ENCODE measurements at places on chromosomes 2 and 18.

GRCh38 chr2:231928901-231929725 lies 2.9 kb upstream of the NPPC start:
- no peak for DNase-seq

DNA sequence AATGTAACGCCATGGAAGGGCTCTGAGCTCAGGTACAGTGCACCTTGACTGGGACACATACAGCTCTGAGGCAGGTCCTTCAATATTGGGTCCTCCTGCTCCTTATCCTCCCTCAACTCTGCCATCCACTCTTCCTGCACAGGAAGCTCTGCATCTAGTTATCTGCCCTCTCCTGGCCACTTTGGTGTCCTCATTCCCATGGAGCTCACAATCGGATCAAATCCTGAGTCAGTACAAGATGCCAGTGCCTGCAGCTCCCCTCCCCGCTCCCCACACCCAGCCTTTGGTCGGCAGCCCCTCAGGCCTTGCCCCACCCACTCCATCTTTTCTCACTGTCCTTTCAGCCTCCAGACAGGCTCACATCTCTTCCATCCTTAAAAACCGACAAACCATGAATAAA lies 58.0 kb downstream of the LRRFIP1 start:
- no peak for DNase-seq

GRCh38 chr18:59357928-59358327 lies 1.1 kb downstream of the LMAN1 start:
- no peak for DNase-seq

- no peak for DNase-seq
Measured at GRCh38 chr2:12498704-12499103, 218.0 kb upstream of the TRIB2 start.

DNA sequence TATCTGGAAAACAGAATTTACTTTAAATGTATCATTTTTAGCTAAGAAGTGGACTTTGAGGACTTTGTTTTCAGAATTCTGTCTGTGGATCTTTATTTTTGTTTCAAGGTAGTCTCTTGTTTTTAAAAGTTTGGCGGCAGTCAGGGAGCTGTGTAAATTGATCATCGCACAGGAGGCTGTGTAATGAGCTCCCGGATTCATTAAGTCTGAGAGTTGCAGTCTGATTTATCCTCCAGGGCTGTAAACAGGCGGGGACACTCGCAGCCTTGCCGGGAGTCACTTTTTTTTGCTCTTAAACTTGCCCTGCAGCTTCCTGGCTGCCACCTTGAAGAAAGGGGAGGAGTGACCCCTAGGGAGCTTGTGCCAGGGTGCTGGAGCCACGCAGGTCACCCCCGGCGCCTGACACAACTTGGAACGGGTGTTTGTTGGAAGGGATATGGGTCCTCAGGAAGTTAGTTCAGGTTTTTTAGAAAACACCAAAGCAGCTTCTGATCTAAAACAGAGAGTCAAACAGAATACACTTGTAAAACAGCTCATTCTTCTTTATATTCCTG lies 76.2 kb downstream of the DCDC2C start:
- no peak for DNase-seq

DNA sequence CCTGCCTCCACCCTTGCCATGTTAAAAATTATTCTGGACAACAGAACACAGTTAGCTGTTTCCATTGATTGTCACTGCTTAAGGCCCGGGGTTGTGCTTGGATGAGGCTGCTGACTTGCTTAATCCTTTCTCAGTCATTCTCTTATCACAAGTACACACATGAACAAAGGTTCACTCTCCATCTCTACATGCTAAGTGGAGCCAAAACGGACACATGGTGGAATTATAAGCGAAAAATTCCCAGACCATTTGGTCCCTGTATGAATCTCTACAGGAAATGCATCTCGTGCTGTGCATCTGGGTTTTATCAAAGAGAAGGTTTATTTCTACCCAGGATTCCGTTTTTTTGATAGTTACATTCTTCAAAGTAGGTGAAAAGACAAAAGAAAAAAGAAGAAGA lies 177.5 kb upstream of the ETAA1 start:
- DNase-seq = no peak

- no peak for DNase-seq
Measured at GRCh38 chr2:9738062-9738461, 105.2 kb upstream of the TAF1B start.

GRCh38 chr2:102342888-102343287 lies 12.7 kb upstream of the IL18R1 start:
- no peak for DNase-seq

GRCh38 chr2:240586919-240587800 lies 626 bp downstream of the CAPN10 start:
- DNase-seq = no peak

DNA sequence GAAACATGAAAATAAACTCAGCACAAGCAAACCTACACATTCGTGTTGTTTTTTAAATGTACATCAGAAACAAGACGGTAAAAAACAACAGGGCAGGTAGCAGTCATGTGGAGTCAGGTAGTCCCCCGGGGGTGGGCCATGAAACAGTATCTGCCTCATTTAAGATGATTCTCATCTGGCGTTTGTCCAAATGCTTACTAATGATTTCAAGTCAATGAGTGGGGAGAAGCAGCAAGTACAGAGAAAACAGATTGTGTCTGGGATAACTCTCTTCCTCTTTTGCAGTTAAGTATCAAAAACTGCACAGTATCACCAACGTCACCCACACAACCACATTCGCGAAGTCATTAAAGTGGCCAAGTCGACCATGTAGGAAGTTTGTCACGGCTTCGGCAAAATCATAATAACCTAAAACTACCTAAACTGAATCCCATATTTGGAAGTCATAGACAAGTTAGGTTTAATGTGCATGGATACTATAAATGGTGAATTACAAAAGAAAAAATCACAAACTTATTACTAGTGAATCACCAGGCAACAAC lies 1.3 kb downstream of the LAPTM4A start:
- DNase-seq = no peak

- DNase-seq = no peak
Measured at GRCh38 chr2:8103085-8103708, 578.7 kb upstream of the ID2 start.

DNA sequence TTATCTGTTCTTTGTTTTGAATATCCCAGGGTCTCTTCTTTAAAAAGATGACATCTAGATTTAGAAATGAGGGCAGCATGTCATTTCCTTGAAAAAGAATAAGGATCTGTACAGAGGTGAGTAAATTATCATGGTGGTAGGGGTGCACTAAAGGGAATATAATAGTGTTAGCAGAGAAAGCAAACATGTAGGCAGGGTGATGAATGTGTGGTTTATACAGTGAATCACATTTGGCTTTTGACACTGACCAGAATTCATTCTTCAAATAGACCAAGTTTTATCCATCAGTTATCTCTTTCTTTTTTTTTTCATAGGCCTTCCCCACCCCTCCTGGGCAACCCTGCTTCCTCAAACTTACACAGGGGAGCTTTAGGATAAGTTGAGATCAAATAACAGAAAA lies 184.5 kb upstream of the LRP1B start:
- no peak for DNase-seq

GRCh38 chr18:51666763-51667191 lies 469.3 kb upstream of the MEX3C start:
- DNase-seq = no peak

- DNase-seq = no peak
Measured at GRCh38 chr2:152062125-152063091, 36.4 kb downstream of the CACNB4 start.

GRCh38 chr2:2642906-2643890 lies 312.1 kb upstream of the MYT1L start:
- DNase-seq = no peak

GRCh38 chr2:23761638-23762037 lies 165.3 kb downstream of the ATAD2B start:
- no peak for DNase-seq

GRCh38 chr18:59056706-59057492 lies 82.8 kb upstream of the SEC11C start:
- DNase-seq = peak; percentile 60

- DNase-seq = no peak
Measured at GRCh38 chr2:222518570-222519381, 94.4 kb downstream of the SGPP2 start.

DNA sequence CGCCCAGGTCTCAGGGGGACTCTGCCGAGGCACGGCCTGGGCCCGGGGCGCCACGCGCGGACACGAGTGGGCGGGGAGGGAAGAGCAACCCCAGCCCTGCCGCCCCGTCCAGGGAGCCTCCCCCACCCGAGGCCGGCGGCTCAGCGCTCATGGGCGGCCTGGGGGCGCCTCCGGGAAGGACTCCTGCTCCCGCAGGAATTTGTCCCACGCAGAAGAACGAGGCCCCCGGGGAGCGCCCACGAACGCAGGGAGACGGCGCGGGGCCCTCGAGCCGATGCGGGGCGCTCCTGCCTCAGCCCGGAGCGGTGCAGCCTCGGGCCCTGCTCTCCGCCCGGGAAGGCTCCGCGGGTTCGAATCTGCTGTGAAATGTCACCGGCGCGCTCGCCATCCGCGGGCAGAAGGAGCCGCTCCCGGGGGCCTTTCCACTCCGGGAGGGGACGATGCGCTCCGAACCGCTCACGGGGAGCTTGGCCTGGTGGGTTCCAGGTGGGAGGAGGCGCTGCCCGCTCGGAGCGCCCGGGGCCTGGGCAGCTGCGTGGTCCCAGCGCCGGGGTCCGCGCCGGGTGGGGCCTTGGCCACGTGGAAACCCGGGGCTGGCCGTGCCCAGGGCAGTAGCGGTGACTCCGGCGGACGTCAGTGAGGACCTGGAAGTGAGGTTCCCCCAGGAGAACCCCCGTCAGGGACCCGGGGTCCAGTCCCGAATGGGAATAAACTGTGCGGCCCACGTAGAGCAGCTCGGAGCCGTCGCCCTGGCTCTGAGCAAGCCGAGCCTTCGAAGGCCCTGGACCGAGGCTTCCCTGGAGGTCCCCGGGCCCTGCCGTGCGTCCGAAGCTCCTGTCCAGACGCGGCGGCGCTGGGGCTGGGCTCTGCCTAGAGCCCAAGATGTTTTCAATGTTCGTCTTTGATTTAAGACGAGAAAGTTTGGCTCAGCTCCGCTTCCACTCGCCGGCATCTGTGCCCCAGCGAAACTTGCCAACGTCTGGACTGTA lies 41.4 kb upstream of the CTDP1 start:
- DNase-seq = no peak

GRCh38 chr2:193963472-193964119 lies 1693.4 kb upstream of the SLC39A10 start:
- no peak for DNase-seq

- DNase-seq = no peak
Measured at GRCh38 chr2:15894481-15895144, 45.7 kb upstream of the MYCN start.

- no peak for DNase-seq
Measured at GRCh38 chr2:198044777-198045176, 240.4 kb downstream of the PLCL1 start.

DNA sequence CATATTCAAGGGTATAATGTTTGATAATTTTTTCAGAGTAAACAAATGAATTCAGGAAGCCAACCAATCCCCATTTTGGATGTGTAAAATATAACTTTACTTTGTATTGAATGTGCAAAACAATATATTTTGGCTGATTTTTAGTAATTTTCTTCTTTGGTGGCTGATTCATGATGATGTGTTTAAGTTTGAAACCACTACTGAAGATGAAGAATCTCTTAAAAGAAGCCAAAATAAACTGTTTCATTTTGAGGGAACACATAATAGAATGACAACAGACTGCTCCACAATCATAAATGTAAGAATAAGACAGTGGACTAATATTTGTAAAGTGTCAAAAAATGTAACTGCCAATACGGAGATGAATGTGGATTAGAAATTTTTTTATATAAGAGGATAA lies 52.5 kb upstream of the TRIM43 start:
- DNase-seq = no peak

DNA sequence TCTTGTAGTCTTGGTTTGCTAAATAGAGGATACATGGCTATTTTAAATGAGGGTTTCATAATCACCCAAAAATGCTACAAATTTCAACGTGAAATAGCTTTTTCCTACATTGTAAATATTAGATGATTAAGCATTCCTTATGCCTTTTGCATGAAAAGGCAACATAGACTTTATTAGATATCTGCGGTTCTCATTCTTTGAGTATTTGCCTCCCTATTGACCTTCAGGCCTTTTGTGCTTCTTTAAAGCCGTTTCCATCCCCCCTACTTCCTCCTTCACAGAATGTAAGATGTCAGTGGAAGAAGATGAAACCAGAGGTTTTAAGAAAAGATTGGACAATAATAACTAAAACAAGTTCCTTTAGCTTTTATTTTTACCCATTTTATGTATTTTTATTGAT lies 144.1 kb downstream of the UBE2E3 start:
- no peak for DNase-seq

GRCh38 chr2:120546048-120546864 lies 189.4 kb upstream of the GLI2 start:
- no peak for DNase-seq

DNA sequence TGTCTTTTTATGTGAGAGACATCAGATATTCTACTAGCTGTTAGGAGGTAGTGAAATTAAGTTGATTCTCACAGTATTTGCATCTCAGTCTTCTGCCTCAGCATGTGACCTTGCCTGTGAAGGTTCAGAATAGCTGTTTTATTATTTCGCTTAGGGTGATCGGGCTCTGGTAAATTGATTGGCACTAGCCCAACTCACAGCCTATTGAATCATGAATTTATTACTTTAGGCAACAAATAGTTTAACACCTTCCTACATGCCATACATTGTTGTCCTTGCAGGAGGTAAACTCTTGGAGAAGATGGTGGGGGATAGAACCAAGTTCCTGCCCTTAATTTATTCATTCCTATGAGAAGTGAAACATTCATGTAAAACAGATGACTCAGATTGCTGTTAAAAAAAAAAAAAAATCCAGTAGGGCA lies 101.9 kb downstream of the GPD2 start:
- DNase-seq = no peak

- no peak for DNase-seq
Measured at GRCh38 chr2:228549441-228550007, 368.0 kb upstream of the SPHKAP start.

DNA sequence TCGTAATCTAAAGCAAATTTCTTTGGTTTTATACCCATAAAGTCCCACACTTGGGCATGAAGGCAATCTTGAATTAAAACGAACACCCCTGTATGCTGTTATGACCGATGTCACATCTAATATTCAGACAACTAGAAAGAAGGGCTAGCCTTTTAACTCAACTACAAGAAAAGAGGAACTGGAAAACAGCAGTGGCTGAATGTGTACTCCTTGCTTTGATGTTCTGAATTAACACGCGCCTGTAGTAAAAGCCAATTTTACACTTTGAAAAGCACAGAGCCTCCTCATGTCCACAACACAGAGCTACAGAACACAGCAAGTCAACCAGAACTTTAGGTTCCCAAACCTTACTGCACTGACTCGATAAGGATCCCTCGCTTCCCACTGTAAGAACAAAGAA lies 147.6 kb downstream of the HDAC4 start:
- DNase-seq = no peak

DNA sequence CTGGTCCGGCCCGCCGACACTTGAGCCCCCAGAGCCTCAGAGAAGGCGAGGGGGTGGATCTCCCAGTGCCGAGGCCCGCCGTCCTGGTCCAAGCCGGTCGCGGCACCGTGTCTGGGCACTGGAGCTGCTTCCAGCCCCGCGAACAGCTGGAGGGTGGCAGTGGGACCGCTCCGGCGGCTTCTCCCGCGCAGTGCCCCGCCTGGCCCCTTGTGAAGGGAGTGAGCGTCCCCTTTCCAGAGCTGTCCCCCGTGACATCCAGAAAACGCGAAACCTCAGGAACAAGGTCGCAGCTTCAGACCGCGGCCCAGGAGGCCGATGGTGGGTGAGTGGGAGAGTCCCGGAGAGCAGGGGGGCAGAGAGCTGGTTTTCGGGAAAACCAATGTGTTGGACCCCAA lies 579 bp upstream of the EMX1 start:
- DNase-seq = no peak
